CD4-positive, alpha-beta T cell treated with Interferon gamma for 1 hour (primary cell): ENCODE measurements at places on chromosomes 5 and 9.

GRCh38 chr5:79886456-79886855 lies 104.6 kb downstream of the MTX3 start:
- DNase-seq: no peak

DNA sequence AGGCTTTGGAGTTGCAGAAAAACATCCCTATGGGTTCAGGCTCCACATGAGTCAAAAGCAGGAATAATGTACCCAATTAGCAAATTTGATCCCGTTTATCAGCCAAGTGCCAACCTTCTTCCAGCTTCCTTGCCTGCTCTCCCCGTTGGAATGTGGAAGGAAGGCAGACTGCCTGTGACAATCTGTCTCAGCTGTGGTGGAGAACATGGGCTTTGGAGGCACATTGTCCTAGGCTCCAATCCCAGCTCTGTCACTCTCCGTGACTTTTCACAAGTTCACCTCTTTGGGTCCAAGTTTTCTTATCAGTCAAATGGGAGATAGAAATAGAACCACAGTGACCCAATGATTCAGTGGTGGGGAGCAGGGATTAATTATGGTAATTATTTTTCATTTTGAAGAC lies 113.9 kb downstream of the ARHGAP26 start:
- DNase-seq: no peak

DNA sequence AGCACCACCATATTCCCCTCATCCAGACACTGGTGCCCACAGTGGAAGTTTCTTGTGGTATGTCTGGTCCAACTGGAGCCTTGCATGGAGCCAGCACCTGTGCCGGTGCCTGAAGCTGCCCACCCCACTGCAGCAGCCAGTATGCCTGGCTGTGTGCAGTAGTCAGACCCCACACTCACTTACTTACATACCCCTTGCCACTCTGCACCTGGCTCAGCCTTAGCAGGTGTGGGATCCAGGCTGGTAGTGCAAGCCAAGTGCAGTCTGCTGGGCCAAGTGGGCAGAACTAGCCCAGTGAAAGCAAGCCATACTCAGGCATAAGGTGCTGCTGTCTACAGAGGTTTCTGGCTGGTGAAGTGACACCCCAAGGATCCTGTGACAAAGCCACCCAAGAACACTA lies 871.4 kb upstream of the C9orf72 start:
- no peak for DNase-seq

GRCh38 chr5:169695919-169696490 lies 58.9 kb downstream of the DOCK2 start:
- no peak for DNase-seq

DNA sequence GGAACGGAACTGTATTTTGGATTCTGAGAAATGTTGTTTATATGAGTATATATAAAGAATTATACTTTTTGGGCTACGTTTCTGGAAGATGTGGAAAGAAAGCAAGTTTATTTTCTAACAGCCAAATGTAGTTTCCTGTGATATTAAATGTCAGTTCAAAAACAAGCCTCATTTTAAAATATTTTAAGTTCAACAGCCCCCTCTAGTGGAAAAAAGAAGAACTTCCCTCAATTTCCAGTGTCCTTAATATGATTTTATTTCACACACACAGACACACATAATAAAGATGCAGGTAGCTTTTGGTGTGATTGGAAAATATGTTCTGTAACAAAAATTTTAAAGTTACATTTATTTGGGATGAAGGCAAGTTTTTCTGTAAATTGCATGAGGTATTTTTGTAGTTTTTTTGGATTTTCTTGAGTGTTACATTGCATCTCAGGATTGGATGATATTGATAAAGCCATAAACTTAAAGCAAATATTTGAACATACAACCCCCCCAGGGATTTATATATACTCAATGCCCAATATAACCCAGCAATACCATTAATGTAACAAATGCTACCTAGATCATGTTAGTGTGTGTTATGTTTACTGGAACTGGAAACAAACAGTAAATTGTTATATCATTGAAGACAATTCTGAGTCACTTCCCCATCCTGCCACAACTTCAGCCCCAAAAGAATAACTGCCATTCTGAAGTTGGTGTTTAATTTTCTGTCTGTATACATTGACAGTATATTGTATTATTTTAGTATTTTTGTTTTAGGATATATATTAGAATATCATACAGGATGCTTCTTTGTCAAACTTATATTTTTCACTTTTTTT lies 54.0 kb downstream of the CCDC171 start:
- DNase-seq: no peak

GRCh38 chr9:120846251-120846889 lies 3.6 kb upstream of the PSMD5 start:
- DNase-seq: no peak

DNA sequence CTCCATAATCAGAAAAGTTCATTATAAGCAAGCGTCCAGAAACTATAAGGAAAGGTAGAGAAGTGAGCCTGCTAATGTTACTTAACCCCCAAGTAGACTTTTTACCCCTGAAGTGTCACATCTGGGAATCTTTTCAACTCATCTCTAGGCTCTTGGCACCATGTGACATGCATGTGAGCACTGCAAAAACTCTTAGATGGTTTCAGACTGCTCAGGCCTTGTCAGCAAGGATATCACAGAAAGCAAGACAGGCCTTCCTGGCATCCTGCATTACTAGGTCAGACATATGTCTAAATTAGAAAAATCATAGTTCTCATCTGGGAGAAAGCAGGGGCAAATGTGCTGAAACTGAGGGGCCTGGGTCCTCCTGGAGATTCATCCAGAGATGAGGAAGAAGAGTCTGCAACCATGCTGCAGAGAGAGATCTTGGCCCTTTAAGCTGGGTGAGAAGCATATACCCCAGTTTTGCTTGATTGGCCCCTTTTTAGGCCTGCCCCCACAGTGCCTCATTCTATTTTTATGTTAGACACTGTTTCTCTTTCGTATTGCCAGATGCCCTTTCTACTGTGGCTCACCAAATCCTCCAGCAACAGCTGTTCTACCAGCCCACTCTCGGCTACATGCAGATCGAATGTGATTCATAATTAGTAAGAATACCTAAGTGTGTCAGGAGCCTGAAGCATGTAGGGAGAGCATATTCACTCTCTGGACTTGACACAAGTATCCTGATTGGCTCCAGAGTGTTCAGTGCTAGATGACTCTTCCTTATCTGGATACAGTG lies 19.0 kb downstream of the TMEM8B start:
- DNase-seq: no peak

DNA sequence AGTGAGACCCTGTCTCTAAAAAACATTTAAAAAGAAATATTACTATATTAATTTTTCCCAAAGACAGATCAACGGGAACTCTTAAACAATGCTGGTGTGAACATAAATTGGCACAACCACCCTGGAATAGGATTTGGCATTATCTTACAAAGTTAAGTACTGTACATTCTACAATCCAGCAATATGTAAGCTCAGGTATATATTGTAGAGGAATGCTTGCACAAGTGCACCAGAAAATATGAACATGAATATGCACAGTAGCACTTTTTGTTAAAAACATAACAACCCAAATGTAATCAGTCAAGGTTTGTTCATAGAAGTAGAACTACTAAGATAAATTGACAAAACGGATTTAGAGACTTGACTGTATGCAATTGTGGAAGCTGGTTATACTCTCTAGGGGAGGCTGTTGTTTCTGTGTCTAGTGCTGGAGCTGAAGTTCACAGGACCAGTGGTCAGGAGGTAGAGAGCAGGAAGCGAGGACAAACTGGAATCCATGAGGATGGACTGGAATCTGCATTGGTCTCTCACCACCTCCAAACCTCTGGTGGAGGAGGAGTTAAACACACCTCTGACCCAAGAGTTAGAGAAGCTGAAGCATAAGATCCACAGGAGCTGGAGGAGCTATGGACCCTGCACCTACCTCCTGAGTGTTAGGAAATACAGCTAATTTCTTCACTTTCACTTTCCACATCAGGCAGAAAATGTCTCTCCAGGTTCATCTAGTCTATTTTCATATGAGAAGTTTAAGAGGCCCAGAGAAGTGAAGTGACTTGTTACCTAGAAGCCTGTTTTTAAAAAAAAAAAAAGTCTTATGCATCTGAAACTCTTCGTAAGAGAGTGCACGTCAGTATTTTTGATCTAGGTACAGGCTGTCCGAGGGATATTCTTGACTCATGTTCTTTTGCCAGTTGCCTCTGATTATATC lies 20.3 kb upstream of the RIC1 start:
- DNase-seq: no peak

- no peak for DNase-seq
These were observed 136.8 kb downstream of the C5orf15 start for GRCh38 chr5:133831491-133832224.

DNA sequence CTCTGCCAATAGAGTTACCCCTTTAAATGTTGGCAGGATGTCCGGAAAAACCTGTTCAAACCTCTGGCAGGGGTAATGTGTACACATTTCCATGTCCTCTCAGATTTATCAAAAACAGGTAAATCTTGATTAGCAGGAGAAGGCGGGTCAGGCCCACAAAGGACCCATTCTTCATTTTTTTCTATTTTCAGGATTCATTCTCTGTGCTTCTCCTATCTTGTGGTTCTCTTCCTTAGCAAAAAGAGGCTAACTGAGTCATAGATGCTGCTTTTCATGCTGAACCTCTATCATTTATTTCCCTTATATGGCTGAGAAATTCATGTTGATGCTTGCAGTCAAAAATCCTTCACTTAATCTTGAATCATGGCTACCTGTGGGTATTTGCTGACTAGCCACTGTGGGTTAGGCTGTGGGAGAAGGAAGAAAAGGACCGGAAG lies 112.7 kb upstream of the IQGAP2 start:
- DNase-seq: no peak

DNA sequence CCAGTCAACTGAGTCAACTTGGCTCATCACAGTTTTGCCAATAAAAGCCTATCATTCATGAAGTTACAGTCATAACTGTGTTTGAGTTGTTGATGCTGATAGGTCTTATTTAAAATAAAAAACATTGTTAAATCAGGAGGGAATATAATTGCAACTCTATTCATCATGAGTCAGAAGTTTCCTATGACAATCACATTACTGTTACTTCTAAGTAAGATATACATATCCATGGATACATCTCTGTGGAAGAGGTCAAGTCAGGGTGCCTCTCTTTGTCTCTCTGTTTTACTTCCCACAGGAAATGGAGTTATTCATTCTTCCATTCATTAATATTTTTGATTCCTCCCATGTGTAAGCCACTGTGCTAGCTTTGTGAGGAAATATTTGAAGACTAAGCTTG lies 2015.4 kb upstream of the WWC1 start:
- DNase-seq: no peak

GRCh38 chr9:124088476-124088837 lies 76.9 kb downstream of the LHX2 start:
- DNase-seq: no peak

- DNase-seq: no peak
These were observed 117.2 kb downstream of the BNC2 start for GRCh38 chr9:16753256-16753655.

- peak; percentile 29 for DNase-seq
These were observed 15.3 kb downstream of the HNRNPH1 start for GRCh38 chr5:179608131-179608581.

- DNase-seq: no peak
These were observed 348.5 kb downstream of the BNC2 start for GRCh38 chr9:16521868-16522411.

DNA sequence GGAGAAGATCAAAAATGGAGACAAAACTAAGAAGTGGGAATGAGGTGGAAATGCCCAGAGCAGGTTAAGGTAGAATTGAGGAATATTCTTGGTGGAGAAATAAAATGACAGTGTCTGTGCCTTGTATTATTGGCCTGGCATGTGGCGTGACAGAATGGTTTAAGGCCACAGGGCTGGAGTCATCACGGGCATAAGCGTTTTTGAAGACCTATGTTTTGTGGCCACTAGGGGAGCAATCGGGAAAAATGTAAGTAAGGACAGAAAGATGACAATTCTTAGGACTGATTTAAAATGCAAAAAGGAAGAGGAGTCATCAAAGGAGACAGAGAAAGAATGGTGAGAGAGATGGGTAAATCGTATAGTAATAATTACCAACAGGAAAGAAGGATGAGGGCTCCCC lies 72.2 kb upstream of the EPB41L4A start:
- DNase-seq: no peak

DNA sequence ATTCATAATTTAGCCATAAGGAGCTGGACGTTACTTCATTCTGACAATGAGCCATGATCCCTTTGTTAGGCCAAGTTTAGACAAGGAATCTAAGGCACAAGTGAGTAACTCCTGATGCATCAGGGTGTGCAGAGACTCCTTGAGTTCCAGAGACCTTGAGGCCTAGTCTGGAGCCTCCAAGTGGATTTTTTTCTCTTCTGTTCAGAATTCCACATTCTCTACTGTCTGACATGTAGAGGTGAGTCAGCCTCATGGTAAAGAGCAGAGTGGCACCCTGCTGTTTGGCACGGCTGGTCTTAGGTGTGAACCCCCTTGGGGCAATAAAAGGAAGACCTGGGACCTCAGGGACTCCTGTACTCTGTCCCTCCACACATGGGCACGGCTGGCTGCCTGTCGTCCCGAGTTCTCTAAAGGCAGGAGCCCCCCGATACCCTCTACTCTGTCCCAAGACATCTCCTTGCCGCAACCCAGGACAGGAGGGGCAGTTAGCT lies 22.0 kb upstream of the TGFBI start:
- DNase-seq: no peak

- no peak for DNase-seq
These were observed 79.3 kb downstream of the RMI1 start for GRCh38 chr9:84059936-84060335.

GRCh38 chr9:97176206-97176605 lies 131.3 kb upstream of the CCDC180 start:
- DNase-seq: no peak

DNA sequence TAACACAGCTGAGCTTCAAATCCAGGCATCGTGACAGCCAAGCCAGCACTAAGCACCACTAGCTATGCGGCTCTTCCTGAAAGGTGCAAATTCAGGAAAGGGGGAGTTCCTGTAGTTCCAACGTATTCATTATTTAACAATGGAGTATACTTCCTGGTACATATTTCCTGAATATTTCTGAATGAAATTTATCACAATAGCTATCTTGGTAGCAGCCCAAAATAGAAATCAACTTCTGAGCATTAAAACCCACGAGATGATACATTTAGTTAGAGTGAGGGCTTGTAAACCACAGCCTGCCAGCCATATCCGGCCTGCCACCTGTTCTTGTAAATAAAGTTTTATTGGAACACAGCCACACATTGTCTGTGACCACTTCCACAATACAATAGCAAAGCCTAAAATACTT lies 109.7 kb upstream of the RETREG1 start:
- no peak for DNase-seq
